ENCODE measurements at places on chromosomes 5 and 9.

DNA sequence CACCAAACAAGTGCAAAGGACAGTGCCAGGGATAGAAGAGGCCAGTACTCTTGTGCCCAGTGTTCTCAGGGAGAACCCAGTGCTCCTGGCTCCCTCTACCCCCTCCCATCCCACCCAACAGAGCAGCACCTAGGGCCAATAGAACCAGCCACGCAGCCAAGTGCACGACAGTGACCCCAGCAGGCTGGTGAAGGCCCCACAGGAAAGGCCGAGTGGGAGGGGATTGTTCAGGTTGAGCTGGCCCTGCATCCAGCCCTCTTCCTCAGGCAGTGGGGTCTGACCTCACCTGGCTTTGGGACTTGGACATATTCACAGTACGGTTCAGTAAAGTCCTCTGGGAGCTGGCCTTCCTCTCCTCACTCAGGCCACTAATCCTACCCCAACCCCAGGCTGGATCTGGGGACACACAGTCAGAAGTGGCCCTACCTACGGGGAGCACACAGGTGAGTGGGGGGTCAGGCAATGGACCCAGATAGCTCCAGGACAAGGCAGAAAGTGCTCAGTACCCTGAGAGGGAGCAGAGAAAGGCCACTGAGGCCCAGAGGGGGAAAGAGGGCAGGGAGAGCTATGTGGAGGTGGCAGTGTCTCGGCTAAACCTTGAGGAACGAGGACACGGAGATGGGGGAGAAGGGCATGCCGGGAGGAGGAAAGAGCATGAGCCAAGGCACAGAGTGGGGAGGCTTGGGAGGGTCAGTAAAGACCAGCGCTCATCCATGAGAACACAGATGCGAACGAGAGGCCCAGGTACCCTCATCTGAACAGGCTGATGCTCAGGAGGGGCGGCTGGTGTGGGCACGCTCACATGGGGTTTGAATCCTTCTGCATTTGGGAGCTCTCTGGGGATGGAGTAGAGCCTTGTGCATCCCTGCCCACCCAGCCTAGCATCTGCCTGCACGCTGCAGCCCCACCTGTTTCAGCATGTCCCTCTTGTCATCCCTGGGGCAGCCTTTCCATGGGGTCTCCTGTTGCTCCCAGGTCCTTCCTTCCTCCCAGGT is 25.6 kb downstream of the POLR1E start:
- DNase-seq: no peak

- no peak for DNase-seq
Observed at GRCh38 chr9:30198463-30199309, 2185.8 kb upstream of the ACO1 start.

DNA sequence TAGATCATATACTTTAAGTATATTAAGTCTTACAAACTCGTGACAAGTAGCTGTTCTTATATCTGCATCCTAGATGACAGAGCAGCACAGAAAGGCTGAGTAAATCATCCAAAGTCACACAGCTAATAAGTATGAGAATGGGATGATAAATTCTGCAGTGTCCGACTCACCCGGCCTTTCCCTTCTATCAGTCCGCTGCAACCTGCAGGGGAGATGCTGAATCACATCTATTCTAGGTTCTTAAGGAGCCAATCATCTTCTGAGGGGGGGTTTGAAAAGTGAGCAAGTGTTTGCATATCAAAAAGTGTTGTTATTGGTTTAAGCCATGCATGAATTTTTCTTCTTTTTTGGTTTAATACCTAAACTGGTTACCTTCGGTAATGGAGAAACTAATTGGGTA is 38.9 kb downstream of the ADAMTS16 start:
- no peak for DNase-seq

DNA sequence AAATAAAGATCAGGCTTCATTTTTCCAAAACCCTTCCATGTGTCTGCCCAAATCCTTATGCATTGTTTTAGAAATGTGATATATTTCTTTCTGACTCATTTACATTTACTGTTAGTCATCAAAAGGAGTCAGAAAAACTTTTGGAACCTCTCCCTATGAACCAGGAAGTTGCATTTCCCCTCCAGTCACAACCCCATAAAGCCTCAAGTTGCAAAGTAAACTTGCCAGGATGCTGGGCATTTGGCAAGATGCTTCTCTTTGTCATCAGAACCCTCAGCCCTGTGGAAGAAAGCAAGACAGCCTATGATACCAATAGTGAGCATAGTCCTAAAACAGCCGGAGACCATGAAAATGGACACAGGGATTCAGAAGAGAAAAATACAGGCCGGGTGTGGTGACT is 84.2 kb downstream of the MUSK start:
- no peak for DNase-seq

GRCh38 chr9:93234600-93234999 is 50.7 kb downstream of the WNK2 start:
- DNase-seq: no peak

GRCh38 chr9:109905472-109905871 is 125.5 kb downstream of the PALM2AKAP2 start:
- no peak for DNase-seq

GRCh38 chr9:110426052-110426709 is 88.5 kb upstream of the TXNDC8 start:
- no peak for DNase-seq

GRCh38 chr9:114185570-114186490 is 30.5 kb downstream of the COL27A1 start:
- DNase-seq: no peak

DNA sequence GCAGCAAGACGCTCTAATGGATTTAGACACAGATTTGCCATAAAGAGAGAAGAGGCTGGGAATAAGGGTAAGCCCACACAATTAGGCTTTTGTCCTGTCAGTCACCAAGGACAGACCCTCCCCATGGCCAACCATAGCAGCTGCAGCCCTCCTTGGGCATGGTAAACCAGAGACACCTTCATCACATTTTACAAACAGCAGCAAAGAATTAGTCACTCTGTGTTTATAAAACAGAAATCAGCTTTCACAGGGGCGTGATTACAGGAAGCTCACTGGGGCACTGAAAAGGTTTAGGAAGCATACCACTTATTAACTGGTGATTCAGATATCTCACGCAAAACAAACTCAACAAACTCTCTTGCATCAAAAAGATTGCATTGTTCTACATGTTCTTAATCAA is 37.3 kb upstream of the ZNF622 start:
- no peak for DNase-seq

- DNase-seq: no peak
Observed at GRCh38 chr5:141669520-141669919, 12.5 kb downstream of the ARAP3 start.

GRCh38 chr5:32027717-32028458 is 146.2 kb downstream of the GOLPH3 start:
- no peak for DNase-seq

DNA sequence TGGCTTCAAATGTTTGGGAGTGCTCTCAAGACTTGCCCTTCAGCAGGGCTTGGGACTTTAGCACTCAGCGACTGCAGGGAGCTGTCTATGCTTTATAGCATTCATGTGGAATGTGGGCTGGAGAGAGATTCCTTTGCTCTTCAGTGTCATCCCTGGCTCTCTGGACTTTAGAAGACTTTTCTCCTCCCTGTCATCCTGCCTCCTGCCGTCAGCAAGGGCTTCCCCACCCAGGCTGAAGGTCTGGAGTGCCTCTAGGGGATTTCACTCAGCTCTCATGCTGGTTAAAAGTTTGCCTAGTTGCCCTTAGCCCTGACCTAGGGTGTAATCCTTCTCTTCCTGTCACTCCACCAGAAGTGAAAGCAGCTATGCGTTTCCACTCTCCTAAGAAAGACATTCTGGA is 210.9 kb downstream of the FRMD3 start:
- DNase-seq: no peak

DNA sequence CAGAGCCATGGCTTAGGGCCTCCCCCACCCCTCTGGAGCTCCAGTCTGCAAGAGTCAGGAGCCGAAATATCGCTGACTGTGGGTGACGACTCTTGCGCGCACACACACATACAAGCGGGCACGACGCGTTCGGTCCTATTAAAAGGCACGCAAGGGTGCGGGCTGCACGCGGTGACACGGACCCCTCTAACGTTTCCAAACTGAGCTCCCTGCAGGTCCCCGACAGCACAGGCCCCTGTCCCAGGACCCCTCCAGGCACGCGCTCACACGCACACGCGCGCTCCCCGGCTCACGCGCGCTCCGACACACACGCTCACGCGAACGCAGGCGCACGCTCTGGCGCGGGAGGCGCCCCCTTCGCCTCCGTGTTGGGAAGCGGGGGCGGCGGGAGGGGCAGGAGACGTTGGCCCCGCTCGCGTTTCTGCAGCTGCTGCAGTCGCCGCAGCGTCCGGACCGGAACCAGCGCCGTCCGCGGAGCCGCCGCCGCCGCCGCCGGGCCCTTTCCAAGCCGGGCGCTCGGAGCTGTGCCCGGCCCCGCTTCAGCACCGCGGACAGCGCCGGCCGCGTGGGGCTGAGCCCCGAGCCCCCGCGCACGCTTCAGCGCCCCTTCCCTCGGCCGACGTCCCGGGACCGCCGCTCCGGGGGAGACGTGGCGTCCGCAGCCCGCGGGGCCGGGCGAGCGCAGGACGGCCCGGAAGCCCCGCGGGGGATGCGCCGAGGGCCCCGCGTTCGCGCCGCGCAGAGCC is at the start of gene GRIN1:
Gene GRIN1, plus strand, starts transcription at position 433 of the 746 bp plus-strand sequence. CDS start 333 bp downstream, outside the sequence.
- DNase-seq: no peak

GRCh38 chr5:140827704-140828361 is at the start of gene PCDHA6:
Gene PCDHA6 (plus strand): TSS chr5:140827960. CDS start chr5:140828092, 132 bp downstream.
- no peak for DNase-seq

- no peak for DNase-seq
Observed at GRCh38 chr9:105258225-105258737, 13.8 kb downstream of the SLC44A1 start.

GRCh38 chr5:143573568-143574170 is 170.2 kb upstream of the NR3C1 start:
- no peak for DNase-seq

DNA sequence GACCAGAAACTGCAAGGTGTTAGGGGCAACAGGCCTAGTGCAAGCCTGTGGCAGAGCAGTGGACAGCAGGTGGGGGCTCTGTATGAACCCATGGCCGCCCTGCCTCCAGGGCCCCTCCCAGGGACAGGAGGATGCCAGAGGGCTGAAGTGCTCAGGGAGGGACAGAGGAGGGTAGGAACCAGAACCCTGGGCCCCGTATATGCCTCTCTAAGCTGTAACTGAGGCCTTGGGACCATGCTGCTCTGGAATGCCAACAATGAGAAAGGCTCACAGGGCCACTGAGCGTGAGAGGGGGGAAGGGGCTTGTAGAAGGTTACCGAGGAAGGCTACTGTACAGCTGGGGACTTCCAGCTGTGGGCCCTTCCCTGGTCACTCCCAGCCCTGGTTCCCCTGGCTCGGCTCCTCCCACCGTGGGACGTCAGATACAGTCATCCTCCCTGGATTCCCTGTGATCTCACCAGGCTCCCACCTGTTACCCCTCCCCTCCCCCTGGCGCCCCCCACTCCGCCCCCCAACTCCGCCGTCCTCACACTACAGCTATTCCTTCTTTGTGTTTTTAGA is 21.1 kb downstream of the AQP7 start:
- no peak for DNase-seq

DNA sequence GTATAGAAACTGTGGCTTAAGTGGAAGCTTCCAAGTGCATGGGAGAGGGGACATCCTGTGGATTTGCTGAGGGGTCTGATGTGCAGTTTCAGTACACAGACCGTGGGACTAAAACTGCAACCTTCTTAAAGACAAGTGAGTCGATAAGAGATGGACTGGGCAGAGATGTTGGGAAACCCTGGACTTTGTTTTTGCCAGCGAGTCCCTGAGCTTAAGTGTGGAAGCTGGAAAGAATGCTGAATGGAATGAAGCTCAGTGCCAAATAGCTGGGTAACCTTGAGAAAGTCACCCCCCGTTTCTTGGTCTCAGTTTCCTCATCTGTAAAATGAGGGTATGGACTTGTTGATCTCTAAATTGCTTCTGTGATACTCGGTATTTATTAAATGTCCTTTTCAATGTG is 37.3 kb upstream of the KLF9 start:
- DNase-seq: no peak

- DNase-seq: no peak
Observed at GRCh38 chr9:89664896-89665329, 60.1 kb downstream of the GADD45G start.

- no peak for DNase-seq
Observed at GRCh38 chr5:34603378-34603777, 52.8 kb upstream of the RAI14 start.

DNA sequence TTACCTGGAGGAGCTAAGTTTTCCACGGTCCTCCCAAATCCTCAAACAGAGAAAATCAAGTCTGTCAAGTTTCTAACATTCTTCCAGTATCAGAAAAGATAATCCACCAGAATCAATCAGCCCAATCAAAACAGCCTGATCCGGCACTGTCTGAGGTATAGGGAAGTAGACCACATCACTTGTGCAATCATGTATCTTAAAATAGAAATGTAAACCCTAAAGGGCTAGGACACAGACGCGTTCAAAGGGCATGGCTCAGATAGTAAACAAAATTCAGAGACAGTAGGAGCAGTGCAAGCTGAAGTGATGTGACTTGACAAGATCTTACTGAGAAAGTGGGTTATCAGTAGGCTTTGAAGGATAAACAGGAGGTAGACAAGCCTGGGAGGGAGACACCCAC is 252.4 kb upstream of the DAPK1 start:
- DNase-seq: no peak

DNA sequence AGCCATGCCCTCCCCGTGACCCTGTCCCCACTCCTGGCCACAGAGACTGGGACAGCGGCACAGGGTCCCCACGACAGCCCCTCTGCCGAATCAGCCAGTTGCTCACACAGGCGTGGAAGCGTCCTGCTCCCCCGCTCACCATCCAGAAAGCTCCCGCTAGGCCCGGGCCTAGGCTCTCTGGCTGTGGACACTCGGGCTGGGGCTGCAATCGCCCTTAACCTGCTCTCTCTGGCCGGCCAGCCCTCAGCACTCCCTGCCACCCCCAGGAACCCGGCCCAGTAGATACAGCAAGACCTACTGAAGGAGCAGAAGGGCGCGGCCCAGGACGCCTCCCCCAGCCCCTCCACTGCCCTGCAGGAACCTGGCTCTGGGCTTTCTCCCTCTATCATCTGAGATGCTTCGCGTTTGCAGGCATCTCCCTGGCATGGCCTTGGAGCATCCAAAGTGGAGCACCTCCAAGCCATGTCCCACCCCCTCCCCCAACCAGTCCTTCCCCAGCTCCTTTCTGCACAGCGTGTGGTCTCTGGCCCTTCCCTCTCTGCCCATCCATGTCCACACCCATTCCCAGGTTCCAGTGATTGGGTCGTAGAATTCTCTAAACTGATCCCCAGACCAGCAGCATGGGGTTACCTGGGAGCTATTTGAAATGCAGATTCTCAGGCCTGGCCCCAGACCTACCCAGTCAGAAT is 113.7 kb upstream of the LMX1B start:
- DNase-seq: no peak
